ENCODE measurements at places on chromosomes 3 and 15.

- DNase-seq = no peak
Observed at GRCh38 chr3:45417930-45418847, 29.8 kb downstream of the LARS2 start.

GRCh38 chr3:146625186-146625775 lies 20.1 kb upstream of the PLSCR5 start:
- no peak for DNase-seq

GRCh38 chr3:42376344-42376798 lies 34.0 kb downstream of the LYZL4 start:
- peak; percentile 7 for DNase-seq

- DNase-seq = no peak
Observed at GRCh38 chr15:89790661-89791060, 14.5 kb downstream of the MESP2 start.

DNA sequence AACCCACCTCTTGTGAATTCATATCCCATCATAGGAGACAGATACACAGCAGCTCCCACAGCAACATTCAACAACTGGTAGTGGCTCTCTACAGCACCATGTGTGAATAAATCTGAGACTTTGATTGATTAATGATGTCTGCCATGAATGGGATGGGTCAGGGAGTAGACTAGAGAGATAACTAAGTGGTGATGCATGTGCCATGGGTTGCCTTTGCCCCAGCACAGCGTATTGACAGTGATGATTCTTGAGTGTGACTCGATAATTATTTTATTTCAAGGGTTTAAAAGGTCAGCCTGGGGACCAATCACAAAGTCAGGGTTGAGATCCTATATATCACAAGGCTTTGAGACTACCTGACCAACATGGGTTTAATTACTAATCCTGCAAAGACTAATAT lies 295.9 kb downstream of the PTPRG start:
- DNase-seq = no peak

- no peak for DNase-seq
Observed at GRCh38 chr15:61155741-61156700, 73.1 kb downstream of the RORA start.

DNA sequence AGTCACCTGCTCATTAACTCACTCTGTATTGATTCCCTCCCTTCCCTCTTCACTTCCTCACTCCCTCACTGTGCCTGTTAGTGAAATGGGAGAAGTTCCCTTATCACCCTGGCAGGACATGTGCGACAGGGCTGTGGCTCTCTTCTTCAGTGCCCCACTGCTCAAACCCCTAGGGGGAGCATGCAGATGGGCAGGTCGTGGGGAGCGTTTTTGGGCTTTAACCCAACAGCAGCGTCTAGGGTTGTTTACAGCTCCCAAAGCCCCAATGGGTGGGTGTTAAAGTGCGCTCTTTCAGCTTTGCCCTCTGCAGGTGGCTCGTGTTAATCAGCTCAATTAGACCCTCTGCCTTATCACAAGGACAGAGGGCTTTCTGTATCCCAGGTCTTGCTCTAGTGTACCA lies 447.8 kb upstream of the PROK2 start:
- no peak for DNase-seq

DNA sequence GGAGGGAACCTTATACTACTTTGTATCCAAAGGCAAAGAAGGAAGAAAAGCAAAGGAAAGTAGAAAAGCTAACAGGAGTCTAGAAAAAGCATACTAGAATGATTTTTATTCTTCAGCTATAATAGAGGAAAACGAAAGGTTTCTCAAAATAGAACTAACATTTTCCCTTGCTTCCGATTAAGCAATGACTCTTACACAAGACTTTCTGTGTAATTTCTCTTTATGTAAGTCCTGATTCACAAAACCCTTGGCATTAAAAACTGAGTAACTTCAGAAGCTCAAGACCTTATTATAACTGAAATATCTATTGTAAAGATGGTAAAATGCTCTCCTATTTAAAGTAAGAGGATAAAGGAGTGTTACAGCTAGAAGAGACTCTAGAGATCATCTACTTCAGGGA lies 97.4 kb downstream of the DTWD1 start:
- DNase-seq = no peak

DNA sequence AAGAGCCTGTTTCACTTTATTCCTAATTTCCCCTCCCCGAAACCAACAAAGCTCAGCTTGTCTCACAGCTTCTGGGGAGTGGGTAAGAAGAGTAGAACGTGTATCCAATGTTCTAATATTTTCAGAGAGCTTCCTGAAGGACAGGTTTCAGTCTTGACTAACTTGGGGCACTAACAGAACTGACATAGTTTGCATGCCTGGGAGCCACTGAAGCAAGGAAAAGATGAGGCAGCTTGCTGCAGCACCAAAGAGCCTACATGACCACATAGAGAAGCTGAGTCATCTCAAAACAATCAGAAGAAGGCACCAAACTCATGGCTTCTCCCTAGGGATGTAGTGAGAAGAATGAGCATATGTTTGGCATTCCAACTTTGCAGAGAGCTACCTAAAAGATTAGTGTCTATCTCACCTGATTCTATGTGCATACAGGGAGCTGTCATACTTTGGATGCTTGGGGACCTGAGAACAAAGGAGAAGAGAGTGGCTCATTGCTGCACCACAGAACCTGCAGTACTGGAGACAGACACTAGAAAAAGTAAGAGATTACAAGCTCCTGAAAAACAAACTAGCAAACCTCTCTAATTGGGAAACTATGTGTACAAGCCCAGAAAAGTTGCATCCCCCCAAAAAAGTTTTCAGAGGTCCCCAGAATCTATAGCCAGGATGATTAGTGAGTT lies 86.9 kb downstream of the DCLK3 start:
- no peak for DNase-seq

DNA sequence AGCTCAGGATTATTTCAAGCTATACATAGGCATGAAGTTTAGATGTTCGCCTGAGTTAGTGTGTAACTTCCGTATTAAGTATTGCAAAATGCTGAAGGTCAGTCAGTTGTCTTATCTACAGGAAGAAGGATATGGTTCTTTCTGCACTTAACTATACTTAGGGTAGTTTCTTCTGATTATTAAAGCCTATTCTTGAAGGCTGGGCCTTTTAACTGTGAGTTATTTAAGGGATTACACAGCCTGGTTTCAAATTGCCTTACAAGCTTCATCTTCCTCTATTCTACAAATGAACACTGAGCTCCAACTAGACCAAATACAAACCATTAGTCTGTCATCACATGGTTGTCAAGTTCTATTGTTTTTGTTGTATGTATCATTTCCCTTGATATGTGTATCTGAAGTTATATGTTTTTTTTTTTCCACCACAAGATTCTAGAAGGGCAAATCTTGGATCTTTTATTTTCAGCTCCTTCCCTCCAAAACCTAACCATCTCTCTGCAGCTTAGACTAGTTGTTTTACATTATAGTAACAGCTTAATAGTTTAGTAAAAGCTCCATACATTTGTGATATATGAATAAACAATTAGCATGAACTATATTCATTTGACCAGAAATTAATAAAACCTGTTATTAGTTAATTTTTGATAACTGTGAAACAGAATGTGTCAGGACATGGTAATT lies 272.9 kb upstream of the KCNMB2 start:
- no peak for DNase-seq

- DNase-seq = no peak
Observed at GRCh38 chr3:133776794-133777438, 28.7 kb upstream of the SRPRB start.

DNA sequence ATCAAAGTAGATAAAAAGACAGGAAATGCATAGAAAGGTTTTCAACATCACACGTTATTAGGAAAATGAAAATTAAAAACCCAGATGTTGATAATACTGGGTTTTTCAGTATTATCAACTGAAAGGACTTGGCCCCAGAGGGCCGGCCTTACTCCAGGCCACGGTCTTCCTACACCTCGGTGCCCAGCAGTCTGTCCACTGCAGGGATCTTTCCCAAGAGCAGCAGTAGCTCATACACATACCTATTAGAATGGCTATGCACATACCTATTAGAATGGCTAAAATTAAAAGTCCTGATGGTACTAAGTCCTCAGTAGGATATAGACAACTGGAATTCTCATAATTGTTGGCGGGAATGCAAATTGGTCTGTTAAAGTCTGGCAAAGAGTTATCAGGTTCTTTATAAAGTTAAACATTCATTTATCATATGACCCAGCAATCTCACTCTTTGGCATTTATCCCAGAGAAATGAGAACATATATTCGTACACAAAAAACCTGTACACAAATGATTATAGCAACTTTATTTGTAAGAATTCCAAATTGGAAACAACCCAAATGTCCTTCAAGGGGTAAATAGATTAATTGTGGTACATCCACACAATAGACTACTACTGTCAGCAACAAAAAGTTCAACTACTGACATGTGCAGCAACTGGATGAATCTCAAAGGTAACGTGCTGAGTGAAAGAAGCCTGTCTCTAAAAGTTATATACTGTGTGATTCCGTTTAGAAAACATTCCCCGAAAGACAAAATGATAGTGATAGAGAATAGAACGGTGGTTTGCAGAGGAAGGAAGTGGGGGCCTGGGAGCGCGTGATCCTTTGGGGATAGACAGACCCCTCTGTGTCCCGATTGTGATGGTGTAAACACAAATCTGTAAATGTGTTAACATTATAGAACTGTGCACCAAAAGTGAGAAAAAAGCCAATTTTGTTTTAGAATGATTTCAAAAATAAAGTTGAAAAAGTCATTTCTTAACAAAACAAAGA lies 62.3 kb downstream of the MCTP2 start:
- no peak for DNase-seq

- DNase-seq = no peak
Observed at GRCh38 chr3:31157047-31157694, 262.7 kb upstream of the GADL1 start.

GRCh38 chr3:27715863-27716262 lies 6.3 kb downstream of the EOMES start:
- DNase-seq = no peak
